Fibroblast of skin of right biceps (primary cell): ENCODE measurements at places on chromosomes 7 and 10.

GRCh38 chr7:48782511-48782910, 141.8 kb upstream of the CDC14C start:
- peak; percentile 17 for DNase-seq

- peak; percentile 70 for DNase-seq
These were observed 44.8 kb downstream of the EGFR start for GRCh38 chr7:55063633-55064032.

- DNase-seq, result no peak
These were observed 4.2 kb upstream of the MYO1G start for GRCh38 chr7:44982970-44983369.

- peak; percentile 83 for DNase-seq
These were observed 103.0 kb downstream of the CTBP2 start for GRCh38 chr10:125057158-125058001.

- no peak for DNase-seq
These were observed 175.5 kb downstream of the RNF216 start for GRCh38 chr7:5605775-5606634.

- DNase-seq, result peak; percentile 85
These were observed 125.4 kb upstream of the BET1 start for GRCh38 chr7:94129443-94130140.

DNA sequence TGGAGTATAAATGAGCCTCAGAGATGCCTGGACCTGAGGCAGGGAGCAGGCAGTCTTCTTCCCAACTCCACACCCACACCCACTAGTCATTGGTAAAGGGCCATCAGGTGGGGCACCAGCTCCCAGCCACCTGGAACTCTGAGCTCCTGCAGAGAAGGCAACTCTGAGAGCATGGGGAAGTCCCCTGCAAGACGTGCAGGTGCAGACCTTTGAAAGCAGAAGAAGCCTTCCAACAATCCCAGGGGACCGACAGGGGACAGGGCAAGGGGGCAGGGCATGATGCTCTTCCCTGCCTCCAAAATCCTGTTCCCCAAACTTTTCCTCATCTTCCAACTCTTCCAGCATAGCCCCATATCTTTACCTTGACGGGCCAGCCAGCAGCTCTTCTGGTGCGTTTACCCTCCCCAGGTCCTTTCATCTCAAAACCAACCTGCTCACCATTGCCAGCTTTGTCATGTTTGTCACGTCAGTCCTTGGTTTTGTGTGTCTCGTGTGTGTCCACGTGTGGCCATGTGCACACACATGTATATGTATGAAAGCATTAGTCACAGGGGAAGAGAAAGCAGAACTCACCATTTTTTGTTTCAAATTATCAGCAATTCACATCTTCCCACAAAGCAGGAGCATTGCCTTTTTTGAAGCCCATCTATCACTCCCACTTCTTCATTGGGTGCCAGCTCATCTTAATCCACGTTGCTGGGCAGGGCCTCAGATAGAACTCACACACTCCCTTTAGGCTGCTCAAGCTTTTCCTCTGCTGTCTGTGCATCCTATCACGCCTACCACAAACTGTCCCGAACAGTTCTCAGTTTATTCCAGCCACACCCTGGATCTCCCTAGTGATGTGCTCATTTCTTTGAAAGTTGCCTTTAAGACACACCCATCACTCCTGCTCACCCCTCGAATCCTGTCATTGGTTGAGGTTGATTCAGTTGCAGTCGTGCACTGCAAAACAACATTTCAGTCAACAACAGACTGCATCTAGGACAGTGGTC, 41.0 kb upstream of the AMPH start:
- DNase-seq, result no peak

DNA sequence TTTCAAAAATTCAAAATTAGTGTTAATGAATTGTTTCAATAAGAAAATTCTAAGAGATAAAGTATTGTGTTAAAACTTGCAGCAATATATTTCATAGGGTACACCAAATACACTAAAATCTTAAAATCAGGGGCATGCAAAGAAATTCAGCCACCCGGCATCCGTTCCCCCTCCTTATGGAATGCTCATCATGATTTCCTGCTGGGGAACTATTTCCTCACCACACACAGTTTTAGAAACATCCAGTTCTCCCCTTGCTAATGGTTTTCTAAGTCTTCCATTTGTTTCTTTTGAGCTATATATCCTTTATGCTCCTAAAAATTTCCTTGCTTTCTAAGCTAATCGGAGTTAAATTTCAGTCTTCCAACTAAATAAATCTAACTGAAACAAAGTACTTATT, 60.7 kb downstream of the CHCHD3 start:
- peak; percentile 10 for DNase-seq

- DNase-seq, result no peak
These were observed 65.7 kb downstream of the CCDC7 start for GRCh38 chr10:32511599-32511998.

DNA sequence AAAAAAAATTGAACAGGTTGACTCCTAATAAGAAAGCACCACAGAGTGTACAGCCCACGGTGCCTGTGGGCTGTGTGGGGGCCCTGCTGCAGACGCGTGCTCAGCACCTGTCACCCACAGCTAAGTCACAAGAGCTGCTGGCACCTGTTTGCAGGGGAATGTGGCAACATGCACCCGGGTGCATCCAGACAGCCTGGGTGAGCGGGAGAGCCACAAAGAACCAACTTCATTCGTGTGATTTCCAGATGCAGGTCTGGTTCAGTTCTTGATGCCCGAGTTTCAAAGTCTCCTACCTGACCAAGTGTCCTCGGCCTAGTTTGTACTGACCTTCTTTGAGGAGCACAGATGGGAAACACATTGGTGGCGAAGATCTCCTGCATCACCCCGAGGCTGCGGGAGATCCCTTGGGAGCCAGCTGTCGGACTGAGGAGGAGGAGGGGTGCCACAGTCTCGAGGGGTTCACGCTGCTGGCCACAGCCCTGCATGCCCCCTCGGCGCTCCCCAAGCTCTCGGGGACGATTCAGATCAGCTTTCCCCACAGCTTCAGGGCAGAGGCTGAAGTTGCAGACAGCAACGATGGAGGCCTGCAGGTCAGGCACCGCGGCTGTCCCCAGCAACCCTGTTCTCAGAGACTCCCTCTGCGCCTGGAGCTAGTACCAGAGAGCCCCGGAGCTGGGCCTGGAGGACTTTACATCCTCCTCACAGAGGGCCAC, 35.3 kb downstream of the AMZ1 start:
- DNase-seq, result no peak

DNA sequence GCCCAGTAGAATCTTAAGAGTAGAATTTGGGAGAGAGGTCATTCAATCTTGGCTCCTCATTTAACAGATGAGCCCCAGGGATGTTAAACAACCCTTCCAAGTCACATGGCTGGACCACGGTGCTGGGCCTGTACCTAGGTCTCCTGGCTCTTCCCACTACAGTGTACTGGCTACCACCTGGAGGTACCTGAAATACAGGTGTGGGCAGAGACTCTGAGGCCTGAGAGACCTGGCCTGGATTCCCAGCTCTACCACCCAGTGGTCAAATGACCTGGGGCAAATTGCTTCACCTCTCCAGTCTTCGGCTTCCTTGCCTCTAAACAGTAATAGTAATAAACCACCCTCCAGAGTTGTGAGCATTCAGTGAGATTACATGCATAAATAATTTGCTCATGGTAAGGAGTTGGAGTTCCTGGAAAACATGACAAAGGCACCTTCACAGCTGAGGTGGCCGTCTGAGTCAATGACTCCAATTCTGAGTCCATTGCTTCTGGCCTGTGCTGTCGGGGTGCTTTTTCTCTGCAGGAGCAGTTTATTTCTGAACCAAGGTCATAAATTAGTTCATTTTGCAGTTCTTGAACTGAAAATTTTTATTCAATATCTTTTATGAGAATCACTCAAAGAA, 2.7 kb downstream of the GOT1 start:
- DNase-seq, result no peak

- DNase-seq, result no peak
These were observed 275.4 kb downstream of the ZEB1 start for GRCh38 chr10:31594347-31594873.

DNA sequence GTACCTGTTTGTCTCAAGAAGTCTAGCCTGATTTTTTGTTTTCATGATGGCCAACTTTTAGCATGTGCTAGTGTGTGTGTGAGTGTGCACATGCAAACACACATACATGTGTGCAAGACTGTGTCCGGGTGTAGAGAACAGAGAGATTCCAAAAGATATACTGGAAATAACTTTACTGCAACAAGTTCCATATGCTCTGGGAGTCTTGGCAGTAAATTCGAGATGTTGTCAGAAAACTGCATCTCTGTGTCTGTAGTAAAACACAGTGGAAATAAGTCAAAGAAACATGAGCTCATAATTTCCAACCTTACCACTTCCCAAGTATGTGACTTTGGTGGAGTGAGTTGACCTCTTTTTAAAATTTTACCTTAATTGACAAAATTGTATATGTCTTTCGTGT, 950.8 kb upstream of the C7orf33 start:
- no peak for DNase-seq

GRCh38 chr7:17275749-17276671, 22.4 kb upstream of the AHR start:
- DNase-seq, result peak; percentile 96

GRCh38 chr7:151256410-151257045, 8.0 kb upstream of the SMARCD3 start:
- no peak for DNase-seq

DNA sequence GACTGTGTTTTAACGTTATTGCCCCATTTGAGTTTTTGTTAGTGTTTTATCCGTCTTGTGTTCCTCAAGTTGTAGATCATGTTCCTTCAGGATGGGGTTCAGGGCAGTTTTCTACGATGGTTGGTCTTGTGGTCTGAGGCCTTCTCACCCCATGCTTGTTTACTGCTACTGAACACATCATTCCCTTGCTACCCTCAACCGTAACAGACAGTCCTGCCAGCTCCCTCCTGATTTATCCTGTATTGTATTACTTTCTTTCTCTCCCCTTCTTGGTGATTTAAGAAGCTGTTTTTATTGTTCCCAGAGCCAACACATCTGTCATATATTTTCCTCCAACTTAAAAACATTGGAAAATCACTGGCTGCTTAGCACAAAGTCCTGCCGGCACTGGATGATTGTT, 719.8 kb downstream of the INHBA start:
- DNase-seq, result no peak

DNA sequence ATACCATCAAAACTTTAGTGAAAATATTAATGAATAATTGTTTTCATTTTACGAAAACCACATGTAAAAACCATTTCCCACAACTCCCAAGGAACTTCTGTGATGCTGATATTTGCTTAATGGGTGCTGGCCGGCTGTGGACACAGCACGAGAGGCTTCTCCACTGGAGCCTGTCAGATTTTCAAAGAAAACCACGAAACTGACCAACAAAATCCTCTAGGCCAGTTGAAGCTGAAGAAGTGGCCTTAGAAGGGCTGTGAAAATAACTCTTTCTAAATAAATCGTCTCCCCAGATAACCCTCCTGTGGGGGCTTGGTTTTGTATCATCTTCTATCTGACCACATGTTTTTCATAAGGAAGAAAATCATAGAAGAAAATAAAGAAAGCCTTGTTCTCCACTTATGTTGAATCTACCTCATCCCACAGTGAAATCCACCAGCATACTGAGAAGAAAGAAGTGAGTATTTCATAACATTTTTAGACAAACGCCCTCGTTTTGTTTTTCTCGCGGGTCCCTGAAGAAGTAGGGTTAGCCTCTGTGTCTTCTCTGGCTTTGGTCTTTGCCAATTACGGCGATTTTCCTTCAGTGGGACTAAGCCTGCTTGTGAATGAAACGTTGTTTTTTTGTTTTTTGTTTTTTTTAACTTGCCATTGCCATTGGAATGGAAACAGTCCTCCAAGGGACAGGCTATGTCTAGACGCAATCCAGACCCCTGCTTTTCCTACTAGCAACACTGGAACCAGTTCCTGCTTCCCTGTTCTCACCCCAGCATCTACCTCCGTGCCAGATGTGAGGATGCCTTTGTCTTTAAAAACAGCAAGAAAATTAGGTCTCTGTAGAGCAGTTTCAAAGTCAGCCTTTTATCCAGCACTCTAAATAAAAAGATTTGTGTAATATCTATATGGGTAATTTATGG, 123.9 kb downstream of the ADAM12 start:
- DNase-seq, result no peak

DNA sequence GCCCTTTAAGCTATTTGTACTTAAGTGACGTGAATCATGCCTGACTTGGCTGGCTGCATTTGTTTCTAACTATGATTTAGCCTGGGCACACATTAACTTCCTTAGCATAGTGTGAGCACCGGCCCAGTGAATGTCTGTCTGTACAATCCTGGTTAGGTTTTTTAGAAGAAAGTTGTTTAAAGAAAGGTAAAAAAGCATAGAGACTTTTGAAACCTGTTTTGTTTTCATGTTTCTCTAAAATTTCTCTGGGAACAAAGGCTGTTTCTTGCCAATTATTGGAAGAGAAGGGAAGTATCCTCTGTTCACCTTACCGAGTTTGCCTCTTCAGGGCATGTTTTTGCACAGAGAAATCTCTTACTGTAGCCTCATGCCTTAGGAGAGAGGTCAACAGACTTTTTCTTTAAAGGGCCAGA, 42.9 kb upstream of the MET start:
- no peak for DNase-seq

- no peak for DNase-seq
These were observed 5.2 kb upstream of the HMX2 start for GRCh38 chr10:123142701-123143161.

- DNase-seq, result no peak
These were observed 174.1 kb upstream of the MKI67 start for GRCh38 chr10:128300290-128300824.

GRCh38 chr10:72235544-72236279, 19.6 kb upstream of the ASCC1 start:
- DNase-seq, result no peak

- DNase-seq, result no peak
These were observed 31.7 kb upstream of the OPALIN start for GRCh38 chr10:96390460-96390864.

DNA sequence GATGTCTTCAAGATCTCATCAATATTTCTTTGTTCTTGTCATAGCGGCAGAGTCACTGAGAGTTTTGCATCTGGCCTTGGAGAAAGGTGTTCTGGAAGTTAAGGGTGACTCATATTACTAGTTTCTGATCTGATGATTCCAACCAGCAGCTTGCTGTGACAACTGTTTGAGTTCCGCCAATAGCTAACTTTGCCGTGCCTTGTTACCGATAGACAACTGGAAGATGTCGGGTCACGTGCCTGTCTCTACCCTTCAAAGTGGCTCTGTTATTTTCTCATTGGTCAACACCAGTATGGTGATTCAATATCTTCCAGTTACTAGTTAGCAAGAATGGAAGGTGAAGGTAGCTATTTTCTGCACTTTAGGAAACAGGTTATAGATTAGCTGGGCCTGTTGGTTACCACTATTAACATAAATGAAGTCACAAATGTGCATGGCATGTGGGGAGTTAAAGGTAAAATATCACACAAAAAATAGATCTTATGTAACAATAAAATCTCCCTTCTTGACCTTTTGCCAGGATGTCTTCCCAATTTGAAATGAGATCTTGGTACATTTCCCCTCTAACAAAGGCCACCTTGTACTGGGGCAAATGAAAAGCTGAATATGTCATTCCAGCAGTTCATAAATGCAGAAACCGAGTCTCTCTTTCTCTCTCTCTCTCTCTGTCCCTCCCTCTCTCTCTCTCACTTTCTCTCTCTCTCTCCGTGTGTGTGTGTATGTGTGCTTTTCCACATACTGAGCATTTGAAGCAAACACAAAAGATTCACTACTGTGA, 2.6 kb upstream of the MGAM2 start:
- no peak for DNase-seq

GRCh38 chr7:5696346-5697110, 84.9 kb downstream of the RNF216 start:
- DNase-seq, result no peak
